ENCODE measurements at places on chromosomes 1 and 21. TPM values are rescaled to one million over a fixed set of nuclear protein-coding genes. Genes with fewer than 3 reads are reported as not detected.

The SLAMF7 gene
- total RNA-seq = not detected

The OR2T2 gene
- total RNA-seq = not detected

The MCOLN2 gene
- 0.20 TPM for total RNA-seq

The APCS gene
- total RNA-seq = not detected

The SLC9C2 gene
- total RNA-seq = not detected

The OR2T11 gene
- total RNA-seq = not detected

The HPCA gene
- not detected for total RNA-seq
